ENCODE measurements at places on chromosomes 5 and 9.

DNA sequence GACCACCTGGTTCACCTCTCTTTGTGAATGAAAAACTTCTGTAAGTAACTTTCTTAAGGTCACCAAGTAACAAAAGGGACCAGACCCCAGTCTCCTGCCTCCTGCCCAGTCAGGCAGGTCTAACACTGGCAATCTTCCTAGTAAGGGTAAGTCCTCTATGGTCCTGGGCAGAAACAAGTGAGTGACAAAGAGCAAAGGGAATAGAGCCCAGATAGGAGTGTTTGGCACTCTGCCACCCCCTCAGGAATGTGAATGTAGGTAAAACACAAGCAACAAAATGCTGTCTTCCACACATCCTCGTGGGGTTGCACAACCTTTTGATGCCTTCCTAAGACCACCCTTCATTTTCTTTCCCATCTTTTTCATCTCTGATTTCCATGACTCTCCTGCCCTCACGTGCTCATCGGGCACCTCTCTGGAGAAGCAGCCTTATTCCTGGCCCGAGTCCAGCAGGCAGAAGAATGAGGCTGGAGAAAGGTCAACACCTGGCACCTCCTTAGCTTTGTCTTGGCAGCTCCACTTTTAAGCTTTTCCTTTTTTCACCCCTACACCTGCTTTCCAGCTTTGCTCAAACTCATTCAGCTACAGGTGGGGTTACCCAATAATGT is 90.2 kb upstream of the LHFPL2 start:
- no peak for DNase-seq

DNA sequence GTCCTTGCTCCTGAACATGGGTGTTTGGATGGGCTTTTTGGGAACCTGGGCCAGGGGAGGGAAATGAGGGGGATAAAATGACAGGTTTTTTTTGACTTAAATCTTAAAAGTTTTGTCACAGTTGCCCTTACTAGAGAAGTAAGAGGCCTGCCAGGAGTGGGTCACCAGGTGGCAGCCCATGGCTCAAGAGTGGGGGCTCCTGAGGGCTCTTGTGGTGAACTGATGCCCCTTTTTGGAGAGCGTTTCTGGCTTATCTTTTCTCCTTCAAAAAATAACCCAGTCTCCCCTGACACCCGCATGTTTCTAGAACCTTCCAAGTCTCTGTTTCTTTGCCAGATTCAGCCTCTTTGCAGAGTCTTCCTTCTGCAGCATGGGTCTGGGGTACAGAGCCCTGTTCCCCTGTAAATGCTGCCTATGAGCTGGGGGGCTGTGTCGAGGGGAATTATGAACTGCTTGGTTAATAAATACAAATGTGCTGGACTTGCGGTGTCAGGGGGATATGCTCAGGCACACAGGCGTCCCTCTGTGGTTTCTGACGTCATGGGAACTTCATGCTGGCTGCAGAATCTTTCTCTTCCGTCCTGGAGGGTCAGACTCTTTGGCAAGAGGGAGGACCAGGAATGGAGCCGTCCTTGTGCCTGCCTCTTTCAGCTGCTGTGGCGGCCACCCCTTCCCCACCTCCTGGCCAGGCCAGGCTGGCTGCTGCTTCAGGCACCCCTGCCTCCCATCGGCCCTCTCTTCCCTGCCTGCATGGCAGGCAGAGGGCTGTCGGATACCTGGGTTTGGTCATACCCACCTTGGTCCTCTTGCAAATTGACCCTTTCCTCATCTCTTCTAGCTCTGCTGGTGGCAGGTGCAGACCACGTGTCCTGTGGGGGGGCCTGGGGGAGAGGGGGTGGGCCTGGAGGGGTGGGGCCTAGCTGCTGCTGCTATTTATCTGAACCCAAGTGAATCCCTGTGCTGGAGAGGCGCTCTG is 30.1 kb downstream of the PTPA start:
- no peak for DNase-seq

DNA sequence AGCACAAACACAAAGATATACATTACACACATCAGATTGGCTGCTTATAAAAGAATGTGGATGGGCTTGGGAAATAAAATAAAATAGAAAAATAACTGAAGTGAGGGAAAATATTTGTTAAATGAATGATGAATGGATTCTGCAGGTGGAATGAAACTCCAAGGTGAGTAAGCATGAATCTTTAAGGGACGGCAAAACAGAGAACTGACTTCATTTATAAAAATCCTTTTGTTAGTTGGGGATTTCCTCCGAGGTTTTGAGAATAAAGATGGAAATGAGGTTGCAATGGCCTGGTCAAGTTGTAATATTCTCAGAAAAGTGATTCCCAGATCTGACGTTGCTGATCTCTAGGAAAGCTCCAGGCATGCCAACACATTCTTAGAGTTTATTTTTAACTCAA is 20.9 kb upstream of the SEMA6A start:
- no peak for DNase-seq

DNA sequence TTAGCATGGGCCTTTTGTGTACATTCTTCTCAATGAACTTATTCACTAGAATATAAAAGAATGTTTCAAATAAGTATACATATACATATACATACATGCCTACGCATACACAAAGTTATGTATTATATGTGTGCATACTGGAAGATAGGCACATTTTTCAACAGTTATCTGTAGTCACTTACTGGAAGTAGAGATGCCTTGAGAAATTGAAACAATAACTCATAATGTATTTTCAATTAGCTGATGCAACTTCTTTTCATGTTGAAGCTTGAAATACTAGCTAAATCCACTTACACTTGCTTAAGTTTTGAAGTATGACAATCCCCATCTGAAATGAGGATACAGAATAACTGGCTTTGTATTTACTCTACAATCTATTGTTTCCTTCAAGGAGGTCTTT is 469.0 kb upstream of the PTGER4 start:
- DNase-seq: no peak

DNA sequence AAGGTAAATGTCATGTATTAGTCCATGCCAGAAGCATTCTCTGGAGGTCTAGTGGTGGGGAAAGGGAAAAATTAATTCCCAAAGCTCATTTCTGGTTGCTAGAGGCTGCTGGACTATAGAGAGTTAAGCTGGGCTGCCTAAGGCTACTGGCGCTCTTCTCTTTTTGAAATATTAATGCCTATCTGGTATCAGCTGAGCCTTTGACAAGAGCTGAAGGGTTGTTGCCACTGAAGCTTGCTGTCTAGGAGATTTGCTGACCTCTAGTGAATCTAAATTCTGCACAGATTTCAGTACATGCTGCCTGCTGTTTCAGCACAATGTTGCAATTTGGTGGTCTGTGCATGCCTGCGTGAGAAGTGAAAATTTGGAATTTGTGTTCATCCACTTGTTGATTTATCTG is 29.1 kb upstream of the PLCXD3 start:
- no peak for DNase-seq

DNA sequence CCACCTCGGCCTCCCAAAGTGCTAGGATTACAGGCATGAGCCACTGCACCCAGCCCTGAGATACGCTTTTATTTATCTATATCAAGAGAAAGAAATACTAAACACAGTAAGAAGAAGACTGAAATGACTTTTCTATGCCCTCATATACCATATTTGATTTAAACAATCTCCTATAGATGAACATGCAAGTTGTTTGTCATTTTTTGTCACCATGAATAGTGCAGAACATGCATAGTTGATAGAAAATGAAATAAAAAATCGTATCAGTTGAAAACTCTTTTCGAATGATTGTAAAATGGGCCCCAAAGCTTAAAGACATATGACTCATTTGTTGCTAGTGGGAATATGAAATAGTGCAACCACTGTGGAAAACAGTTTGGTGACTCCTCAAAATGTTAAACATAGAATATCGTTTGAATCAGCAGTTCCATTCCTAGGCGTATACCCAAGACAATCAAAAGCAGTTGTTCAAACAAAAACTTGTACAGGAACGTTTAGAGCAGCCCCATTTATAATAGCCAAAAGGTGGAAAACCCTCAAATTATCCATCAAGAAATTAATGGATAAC is 61.4 kb upstream of the ANKH start:
- no peak for DNase-seq

DNA sequence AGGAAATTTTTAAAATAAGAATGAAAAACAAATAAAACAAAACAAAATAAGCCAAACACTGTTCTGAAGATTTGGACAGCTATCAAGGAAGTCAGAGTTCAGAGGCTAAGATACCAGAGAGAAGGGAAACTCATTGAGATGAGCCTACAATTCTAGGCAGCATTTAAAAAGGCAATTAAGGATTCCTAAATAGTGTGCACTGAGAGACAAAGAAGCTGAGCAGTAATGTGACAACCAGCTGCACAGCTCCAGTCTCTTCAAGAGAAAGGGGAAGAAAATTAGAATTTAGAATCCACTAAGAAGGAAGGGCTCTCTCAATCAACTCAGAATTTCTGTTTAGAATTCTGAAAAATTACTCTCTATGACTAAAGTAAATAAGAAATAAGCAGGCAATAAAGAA is 246.7 kb upstream of the COX7C start:
- DNase-seq: no peak

DNA sequence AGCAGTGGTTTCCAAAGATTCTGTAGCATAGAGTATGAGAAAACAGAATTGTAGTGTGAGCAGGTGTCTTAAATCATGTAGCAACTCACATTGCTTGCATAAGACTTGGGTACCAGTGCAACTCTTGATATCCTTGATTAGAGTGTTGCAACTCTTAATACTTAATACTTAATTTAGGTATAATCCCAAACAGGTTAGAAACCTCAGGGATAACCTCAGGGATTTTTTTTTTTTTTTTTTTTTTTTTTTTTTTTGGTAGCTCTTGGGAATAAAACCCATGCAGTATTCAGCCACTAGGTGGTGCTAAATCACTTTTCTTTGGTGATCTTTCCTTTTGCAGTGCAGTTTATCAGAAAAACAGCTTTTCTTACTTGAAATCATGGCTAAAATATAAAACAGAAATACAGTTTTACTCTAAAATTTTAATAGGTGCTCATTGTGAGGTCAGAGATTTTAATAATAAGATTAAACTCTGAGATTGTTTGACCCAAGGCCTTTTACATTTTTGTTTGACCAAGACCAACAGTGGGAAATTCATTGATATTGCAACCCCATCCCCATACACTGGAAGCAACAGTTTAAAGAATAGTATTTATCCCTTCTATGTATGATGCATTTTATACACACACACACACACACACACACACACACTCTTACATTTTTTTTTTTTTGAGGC is 55.3 kb downstream of the ERAP1 start:
- no peak for DNase-seq

DNA sequence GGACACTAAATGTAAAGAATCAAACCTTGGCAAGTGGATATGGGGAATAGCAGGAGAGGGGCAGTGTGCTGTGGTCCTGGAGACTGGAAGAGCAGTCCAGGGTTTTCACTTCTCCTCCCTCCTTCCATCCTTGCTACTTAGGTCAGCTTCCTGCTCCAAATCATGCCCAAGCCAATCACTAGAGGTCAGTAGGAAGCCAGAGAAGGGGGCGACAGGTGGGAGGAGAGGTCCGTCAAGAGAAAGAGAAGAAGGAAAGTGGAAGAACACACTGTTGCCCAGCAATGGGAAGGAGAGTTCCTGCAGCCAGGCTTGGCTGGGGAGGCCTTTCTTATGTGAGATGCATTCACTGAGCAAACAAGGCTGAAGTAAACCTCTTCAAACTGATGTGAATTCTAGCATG is 289.6 kb downstream of the DTWD2 start:
- DNase-seq: no peak

DNA sequence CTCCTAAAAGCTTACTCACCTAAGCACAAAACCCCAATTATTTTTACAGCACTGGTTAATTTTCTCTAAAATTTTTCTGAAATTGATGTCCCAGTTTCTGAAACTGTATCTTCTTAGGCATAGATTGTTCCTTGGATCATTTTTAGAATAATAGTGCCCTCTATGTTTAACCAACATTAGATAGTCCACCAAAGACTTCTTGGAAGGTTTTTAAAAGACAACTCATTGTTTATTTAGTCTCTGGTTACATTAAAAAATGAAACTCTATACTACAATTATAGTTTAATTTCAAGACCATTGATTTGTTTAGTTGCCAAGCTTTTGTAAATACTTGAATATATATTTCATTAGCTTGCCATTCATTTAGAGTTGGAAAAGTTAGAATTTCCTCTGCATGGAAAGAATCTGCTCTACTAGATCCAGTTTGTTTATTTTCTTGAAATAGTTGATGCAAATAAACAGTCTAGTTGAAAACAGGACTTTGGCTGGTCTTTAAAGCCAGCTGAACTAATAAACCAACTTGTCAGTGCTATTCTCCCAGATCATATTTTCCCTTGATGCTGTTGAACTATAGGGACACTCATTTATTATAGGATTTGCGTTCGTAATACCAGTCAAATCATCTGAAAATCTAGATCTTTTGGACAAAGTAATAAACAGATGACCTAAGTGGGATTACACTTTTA is 990.5 kb downstream of the TLE1 start:
- DNase-seq: no peak

GRCh38 chr5:159490507-159490906 is 160.2 kb upstream of the IL12B start:
- no peak for DNase-seq

DNA sequence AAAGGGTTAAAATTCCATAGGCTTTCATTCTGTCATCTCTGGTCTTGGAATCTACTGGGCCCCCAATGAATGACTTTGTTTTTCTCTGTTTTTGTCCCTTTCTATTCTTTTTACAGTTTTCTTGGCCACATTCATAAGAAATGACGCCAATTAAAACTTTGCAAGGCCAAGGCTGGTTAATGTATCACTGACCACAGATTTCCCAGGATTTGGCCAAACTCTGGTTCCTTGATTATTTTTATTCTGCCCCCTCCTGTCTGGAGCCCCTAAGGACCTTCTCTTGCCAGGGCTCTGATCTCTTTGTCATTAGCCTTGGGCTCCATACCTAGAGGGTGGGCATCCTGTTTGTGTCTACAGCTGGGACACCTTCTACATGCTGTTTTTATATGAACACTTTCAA is 388.9 kb upstream of the PAPPA start:
- DNase-seq: no peak

GRCh38 chr5:158084292-158084691 is 225.3 kb upstream of the CLINT1 start:
- DNase-seq: no peak

DNA sequence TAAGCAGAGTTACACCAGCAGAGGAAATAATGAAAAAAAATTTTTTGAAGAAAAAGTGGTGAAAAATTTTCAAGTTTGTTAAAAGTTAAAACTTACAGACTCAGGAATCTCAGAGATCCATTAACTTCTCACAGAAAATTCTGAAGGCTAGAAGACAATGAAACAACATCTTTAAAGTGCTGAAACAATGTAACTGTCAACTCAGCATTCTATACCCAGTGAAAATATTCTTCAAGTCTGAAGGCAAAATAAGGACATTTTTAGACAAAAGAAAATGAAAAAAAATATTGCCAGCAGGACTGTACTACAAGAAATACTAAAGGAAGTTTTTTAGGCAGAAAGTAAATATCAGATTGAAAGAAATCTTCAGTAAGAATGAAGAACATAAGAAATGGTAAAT is 36.7 kb upstream of the RGMB start:
- no peak for DNase-seq

GRCh38 chr5:57082441-57083067 is 91.3 kb upstream of the GPBP1 start:
- DNase-seq: no peak

- DNase-seq: no peak
Measured at GRCh38 chr5:178416919-178417318, 173.3 kb downstream of the COL23A1 start.
